IPS DF 6.9 (cell line): ENCODE measurements at places on chromosomes 12 and 14.

DNA sequence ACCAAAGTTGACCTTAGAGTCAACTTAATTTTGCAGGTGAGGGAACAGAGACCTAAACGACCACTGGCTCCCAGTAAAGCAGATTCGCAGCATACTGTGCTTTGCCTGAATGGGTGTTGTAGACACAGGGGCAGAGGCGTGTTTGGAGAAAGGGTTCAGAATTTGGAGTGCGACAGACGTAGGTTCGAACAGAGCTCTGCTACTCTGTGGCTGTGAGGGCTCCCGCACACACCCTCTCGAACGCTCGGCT is 243 bp upstream of the TOMM20L start:
- no peak for DNase-seq

GRCh38 chr12:107912421-107913004 is 138.0 kb downstream of the ASCL4 start:
- peak; percentile 54 for DNase-seq

DNA sequence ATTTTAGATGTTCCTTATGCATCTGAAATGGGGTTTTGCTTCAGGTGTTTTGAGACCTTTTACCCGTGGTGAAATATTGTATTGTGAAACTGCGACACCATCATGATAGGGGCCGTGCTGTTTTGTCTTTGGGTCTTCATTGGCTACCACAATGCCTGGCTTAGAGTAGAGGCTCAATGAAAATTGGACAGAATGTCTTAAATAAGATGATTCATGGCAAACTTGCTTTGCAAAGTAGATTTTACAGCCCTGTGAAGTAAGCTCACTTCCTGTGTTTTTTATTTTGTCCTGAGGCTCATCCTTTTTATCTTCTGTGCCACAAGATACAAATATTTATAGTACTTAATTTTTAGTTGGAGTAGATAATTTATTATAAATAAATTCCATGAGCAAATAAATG is 111.3 kb upstream of the FRMD6 start:
- no peak for DNase-seq

- DNase-seq = no peak
Measured at GRCh38 chr14:24441904-24442239, 704 bp downstream of the SDR39U1 start.

- peak; percentile 92 for DNase-seq
Measured at GRCh38 chr12:124939421-124940142, 25.1 kb upstream of the UBC start.

GRCh38 chr12:873954-874353 is 75.5 kb downstream of the RAD52 start:
- no peak for DNase-seq

DNA sequence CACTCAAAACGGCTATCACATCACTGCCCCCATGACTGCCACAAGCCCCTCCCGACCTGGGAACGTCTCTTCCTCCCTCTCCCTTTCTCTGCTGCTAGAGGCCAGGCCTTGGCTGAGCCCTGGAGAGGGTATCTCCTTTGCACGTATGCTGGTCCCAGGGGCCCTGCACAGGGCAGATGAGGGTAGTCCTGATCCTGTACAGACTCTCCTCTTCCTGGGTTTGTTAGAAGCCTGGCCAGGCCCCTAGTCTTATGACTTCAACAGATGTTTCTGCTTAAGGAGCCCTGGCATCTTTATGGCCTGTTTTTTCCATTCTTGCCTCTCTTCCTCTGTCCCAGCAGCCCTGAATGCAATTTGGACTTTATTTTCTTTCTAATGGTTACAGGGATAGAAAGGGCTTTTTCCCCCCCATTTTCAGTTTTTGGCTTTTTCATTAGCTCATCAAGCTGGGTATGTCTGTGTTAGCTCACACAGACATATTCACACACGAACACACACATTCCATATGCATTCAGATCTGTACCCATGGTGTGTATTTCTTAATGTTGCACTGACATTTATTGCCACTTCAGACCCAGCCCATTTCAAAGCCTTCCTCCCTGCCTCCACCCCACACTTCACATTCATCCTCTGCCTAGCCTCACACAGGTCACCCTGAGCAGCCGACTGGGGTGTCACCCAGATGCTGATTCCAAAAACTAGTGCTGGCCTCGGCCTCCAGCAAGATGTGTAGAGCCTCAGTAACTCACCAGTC is 203.2 kb downstream of the ZFP36L1 start:
- no peak for DNase-seq

GRCh38 chr14:100658181-100658886 is 68.4 kb upstream of the DLK1 start:
- DNase-seq = no peak

DNA sequence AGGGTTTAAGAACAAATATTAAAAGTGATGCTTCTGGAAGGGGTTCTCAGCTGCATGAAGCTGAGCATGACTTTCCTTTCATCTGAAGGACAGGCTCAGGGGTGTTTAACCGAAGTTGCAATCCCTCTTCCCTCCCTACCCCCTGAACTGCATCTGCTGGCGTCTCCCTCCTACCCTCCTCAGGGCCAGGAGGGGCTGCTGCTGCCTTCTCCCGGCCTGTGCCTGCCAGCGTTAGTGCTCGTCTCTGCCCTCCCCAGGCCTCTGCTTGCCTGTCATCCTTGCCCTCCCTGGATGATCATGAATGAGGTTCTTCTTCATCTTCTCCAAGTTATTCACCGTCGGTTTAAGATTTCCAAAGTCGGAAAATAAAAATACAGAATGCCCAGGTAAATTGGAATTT is 12.2 kb downstream of the SMOC1 start:
- no peak for DNase-seq

GRCh38 chr12:126843915-126844669 is 1422.9 kb upstream of the TMEM132C start:
- no peak for DNase-seq

GRCh38 chr14:83894568-83894967 is 1635.4 kb upstream of the FLRT2 start:
- DNase-seq = no peak

DNA sequence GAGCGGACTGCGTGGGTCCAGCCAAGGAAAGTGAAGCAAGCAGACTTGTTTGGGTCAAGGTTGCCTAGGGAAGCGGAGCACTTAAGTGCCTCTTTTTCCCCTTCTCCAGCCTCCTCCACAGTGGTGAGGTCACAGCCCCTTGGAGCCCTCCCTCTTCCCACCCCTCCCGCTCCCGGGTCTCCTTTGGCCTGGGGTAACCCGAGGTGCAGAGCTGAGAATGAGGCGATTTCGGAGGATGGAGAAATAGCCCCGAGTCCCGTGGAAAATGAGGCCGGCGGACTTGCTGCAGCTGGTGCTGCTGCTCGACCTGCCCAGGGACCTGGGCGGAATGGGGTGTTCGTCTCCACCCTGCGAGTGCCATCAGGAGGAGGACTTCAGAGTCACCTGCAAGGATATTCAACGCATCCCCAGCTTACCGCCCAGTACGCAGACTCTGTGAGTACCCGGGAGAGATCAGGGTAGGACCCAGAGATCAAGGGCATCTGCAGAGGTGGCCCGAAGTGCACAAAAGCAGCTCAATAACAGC is at the start of gene TSHR:
Gene TSHR, plus strand, starts transcription at position 206 of the 526 bp plus-strand sequence. Its CDS starts 60 bp downstream, at position 266.
- DNase-seq = no peak

DNA sequence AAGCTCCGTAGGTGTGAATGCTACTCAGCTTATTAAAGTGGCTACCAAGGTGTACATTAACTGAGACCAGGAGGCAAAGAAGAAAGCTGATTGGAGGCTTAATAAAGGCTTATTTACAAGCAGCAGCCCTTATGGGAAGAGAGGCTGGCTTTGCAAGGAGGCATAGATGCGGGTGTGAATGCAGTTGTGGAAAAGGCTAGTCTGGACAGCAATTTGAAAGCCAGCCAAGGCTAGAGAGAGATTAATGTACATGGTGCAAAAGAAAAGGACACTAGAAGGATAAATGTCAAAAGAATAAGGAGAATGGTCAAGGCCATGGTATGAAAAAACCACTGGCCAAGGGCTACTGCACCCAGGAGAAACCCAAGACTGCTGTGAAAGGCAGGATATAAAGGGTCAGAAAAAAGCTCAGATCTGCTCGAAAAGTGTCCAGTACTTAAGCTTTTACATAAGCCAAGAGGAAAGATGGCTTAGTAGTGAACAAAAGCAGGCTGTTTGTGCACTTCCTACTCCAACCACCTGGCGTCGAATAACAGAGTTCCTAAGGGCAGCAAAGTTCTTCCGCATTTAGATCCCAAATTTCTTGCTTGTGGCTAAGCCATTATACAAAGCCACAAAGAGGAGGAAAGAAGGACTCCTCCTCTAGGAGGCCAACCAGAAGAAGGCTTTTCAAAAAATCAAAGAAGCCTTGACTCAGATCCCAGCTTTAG is 24.0 kb downstream of the KLRK1 start:
- DNase-seq = no peak

GRCh38 chr14:105076296-105076804 is 11.1 kb upstream of the GPR132 start:
- DNase-seq = no peak

- no peak for DNase-seq
Measured at GRCh38 chr14:44935155-44935554, 26.6 kb downstream of the KLHL28 start.

GRCh38 chr12:26691234-26691970 is 141.6 kb downstream of the ITPR2 start:
- DNase-seq = peak; percentile 16

DNA sequence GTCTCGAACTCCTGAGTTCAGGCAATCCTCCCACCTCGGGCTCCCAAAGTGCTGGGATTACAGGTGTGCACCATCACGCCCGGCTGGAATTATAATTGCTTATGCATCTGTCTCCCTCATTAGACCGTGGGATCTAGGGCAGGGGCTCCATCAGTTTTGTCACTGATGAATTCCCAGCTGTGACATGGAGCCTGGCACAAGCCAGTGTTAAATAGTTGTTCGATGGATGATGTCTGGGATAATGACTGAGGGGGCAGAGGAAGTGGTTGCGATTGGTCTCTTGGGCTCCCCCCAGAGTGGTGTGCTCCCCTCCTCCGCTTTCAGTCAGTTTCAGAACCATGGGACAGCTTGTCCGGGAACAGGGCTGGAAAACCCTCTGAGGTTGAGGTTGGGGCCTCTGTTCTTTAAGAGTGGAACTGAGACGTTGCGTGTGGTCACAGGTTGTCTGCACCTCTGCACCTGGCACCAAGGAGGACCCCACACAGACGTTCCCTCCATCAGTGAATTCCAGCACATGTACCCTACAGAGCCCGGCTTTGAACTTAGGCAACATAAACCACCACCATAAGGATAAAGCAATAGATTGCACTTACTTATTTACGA is 30.8 kb upstream of the BATF start:
- no peak for DNase-seq

DNA sequence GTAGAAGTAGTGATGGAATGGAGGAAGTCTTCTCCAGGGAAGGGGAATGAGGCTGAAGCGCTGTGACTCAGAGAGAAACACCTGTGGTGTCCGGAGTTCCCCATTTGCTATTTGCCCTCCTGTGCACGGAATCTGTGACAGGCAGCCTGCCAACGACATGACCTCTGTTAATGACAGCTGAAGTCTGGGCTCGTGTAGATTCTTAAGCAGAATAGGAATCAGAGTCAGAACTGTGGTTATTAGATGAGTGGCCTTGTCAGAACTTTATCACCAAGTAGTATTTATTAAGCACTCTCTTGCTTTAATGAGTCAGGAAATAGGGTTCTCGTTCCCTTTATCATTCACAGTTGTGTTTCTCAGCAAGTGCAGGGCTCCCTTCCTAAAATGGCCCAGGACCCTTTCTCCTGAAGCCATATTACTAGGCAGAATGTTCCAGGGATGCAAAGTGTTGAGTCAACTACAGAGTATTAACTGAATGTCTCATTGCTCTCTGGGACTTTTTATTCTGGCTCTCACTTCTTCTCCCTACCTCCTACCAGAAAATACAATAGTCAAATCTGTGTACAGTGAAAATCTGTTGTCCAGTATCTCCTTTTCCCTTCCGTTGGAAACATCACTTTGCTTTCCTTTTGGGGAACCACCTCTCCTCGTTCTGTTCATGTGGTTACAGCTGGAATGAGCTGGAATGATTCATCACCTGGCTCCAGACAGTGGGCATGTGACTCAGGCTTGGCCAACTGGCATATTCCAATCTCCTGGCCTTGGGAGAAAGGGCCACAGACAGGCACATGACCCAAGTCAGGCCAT is 77.8 kb upstream of the MAX start:
- DNase-seq = no peak

DNA sequence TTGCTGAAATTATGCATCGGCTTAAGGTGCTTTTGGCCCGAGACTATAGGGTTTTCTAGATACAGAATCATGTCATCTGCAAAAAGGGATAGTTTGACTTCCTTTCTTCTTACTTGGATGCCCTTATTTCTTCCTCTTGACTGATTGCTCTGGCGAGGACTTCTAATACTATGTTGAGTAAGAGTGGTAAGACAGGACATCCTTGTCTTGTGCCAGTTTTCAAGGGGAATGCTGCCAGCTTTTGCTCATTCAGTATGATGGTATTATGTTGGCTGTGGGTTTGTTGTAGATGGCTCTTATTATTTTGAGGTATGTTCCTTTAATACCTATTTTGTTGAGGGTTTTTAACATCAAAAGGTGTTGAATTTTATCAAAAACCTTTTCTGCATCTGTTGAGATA is 8.3 kb downstream of the BMAL2 start:
- no peak for DNase-seq

DNA sequence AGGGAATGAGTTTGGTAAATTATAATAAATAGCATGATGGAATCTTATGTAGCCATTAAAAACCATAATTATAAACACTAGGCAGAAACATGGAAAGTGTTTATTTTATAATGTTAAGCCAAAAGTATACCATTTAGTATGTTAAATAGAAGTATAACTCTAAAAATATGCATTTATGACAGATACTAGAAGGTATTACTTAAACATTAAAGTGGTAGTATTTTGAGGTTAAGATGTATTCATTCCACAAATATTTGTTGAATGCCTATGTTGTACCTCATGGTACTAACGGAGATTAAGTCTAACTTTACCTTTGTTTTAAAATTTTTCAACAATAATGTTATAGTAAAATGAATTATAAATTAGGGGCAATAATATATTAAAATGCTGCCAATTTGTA is 24.1 kb downstream of the TTC8 start:
- no peak for DNase-seq

DNA sequence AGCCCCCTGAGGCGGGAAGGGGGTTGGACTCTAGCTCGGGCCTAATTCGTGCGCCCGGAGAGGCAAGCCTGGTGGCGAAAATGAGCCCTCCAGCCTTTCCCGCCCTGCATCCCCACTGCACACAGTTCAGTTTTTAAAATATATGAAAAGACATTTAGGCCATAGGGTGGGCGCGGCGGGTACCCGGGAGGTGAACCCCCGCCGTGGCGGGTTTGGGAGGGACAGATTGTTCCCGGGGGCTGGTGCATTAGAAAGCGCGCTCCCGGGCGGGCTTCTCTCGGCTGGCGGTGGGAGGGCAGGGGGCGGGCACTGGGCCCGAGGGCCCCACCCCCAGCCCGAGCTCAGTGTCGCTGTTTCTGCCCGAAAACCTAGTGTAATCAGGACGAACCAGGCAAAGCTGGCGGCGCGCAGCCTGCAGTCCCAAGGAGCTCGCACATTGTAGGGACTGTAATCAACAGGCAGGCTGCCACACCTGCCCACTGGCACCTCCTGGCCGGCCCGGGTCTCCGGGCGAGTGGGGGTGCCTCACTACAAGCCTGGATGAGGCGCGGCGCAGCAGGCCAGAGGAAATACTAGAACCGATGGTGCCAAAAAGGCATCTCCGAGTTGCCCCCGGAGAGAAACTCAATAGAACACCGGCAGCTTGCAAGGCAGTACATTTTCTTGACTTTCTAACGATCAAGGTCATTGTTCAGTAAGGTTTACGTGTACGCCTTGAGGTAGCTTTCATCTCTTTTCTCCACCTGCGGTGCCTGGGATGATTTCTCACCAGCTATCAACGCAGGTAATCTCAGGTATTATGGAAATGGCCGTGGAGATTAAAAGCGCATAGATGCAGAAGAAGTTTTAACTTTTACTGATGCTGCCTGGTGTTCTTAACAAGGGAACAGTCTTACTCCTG is 764 bp upstream of the SPTB start:
- DNase-seq = no peak
